HS-5 (cell line): ENCODE measurements at places on chromosomes 5 and 9.
A peak's percentile ranks its signal among the peaks of the same experiment; 100 is the strongest.

GRCh38 chr9:61665330-61665751 is 475.5 kb downstream of the SPATA31A7 start:
- no peak for DNase-seq

GRCh38 chr9:6667633-6668280 is 22.2 kb upstream of the GLDC start:
- no peak for DNase-seq

- no peak for DNase-seq
These were observed 26.8 kb upstream of the RASGEF1C start for GRCh38 chr5:180235846-180236245.

DNA sequence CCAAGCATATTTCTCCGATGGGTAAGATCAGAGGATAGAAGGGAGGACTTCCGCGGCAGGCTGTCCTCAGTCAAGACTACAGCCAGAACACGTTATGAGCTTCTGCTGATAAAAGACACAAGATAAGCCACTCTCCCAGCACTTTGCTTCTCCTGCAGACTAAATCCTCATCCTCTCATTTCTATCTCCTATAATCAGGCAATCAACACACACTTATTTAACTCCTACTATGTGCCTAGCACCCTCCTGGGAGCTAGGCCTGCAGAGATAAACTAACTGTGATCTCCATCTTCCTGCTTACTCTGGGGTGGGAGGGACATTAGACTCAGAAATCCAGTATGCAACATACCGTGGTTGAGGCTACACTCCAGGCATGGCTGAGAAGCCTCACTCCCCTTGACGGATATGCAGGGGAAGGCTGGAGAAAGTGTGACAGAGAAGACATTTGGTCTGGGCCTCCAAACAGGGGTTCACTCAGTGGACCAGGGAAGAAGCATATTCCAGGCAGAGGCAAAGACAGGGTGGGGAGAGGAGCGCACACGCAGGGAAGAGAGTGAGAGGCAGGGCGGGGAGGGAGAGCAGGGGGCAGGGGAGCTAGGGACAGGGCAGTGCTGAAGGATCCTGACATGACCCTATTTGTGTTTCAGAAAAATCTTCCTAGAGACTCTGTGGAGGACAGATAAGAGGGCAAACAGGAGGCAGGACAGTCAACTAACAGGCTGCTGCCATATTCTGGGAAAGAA is 274.1 kb downstream of the DENND1A start:
- no peak for DNase-seq

GRCh38 chr5:59799668-59800346 is 93.7 kb downstream of the PDE4D start:
- DNase-seq = peak; percentile 42

DNA sequence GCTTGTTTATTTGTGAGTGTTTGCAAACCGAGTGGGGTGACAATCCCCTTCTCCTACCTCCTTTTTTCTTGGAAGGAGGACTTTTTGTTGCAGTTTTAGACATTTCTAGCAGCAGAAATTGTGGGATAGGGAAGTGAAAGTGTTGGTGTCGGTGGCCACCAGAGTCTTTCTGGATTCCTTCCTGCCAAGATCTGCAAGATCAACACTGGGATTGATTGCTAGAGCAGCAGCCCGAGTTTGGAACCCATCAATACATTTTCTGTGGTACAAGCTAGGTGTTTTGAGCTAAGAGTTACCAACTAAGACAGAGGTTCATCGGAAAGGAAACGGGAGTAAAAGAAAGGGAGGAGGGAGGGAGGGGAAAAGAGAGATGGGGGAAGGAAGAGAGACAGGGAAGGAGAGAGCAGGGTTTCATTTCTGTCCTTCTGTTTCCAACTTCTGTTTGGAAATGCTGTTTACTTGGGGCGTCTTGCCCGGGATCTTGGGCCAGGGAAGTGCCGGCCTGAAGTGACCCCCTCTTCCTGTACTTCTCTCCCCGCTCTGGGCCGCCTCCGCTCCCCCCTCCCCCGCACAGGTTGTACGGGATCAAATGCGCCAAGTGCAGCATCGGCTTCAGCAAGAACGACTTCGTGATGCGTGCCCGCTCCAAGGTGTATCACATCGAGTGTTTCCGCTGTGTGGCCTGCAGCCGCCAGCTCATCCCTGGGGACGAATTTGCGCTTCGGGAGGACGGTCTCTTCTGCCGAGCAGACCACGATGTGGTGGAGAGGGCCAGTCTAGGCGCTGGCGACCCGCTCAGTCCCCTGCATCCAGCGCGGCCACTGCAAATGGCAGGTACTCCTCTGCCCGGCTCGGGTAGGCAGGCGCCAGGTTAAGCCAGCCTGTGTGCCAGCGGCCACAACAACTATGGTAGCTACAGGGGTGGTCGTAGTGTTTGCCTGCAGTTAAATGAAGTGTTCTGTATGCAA is 4.0 kb downstream of the ISL1 start:
- DNase-seq = no peak

DNA sequence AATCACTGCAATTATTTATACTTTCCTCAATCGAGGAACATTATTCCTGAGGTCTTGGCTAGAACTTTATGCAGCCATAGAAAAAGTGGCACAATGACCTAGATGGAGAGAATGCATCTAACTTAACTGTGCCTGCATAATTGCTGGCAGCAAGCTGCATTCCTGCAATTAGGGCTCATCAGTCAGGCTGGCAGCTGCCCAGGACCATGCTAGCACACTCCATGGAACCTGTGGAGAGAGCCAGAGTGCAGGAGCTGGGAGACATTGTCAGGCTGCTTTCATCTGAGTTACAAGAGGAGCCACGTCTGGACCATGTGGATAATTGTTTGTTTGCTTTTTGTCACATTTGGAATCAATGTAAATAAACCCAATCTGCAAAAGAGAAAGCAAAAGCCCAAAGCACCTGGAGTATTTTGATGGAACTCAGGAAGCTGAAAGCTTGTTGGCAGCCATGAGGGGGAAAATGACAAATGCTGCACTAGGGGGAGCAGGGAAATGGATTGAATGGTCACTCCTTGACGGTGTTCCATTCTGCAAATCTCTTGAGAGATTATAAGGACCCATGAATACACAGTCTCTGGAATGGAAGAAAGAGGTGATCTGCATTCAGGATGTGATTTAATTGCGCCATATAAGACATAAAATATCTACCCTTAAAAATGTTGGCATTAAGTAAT is 839.9 kb downstream of the MAT2B start:
- peak; percentile 39 for DNase-seq

DNA sequence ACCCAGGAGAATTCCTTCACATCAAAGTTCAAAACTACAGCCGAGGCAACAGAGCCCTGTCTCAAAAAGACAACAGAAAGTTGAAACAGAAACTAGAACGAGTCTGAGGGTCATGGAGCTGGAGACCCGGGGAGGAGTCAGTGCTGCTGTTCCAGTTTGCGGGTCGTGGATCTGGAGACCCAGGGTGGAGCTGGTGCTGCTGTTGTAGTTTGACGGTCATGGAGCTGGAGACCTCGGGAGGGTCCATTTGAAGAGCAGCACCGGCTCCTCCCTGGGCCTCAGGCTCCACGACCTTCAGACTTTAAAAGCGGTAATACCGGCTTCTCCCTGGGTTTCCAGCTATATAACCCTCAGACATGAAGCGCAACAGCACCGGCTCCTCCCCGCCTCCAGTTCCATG is 13.0 kb upstream of the LCN15 start:
- no peak for DNase-seq

DNA sequence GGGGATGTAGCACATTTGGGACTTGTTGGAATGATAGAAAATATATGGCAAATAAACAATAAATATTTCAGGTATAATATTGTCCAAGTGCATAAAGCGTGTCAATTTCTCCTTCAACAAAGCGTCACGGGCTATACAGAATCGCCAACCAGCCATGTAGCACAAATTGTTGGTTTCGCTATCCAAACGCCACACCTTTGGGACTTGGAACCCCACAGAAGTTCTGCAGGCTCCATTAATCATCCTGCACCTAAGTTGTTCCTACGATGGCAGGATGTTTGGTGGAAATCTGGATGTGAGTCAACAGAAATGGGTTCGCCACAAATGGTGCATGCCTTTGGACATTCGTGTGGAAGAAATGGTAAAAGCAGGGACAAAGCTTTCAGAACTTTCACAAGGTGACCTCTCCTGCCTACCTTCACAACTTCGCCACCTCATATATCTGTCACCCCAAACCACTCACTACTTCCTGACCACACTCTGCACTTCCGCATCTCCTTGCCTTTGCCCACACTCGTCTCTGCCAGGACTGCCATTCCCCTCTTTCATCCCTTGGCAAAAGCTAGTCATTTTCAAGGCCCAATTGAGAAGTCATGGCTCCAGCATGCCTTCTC is 95.7 kb downstream of the LHFPL2 start:
- no peak for DNase-seq

- no peak for DNase-seq
These were observed 714.2 kb upstream of the C9orf72 start for GRCh38 chr9:28287455-28287854.

GRCh38 chr9:128637656-128638055 is 19.0 kb downstream of the DYNC2I2 start:
- DNase-seq = no peak

DNA sequence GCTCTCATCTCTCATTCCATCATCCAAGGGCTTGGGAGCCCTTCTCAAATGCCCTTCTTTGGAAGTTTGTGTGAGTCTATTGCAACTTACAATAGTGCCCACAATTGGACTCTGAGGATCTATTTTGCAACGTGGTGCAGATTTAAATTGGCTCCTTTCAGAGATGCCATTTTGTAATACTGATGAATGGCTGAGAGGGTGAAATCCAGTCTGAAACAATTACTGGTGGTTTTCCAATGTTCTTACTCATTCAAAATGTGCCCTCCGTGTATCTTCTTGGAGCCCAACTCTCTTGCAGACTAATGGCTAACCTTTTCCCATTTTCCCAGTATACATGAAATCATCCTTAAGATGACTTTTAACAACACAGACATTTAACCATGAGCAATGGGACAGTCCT is 6.1 kb downstream of the ZNF462 start:
- no peak for DNase-seq

GRCh38 chr5:145104106-145104505 is 731.0 kb downstream of the PRELID2 start:
- no peak for DNase-seq

DNA sequence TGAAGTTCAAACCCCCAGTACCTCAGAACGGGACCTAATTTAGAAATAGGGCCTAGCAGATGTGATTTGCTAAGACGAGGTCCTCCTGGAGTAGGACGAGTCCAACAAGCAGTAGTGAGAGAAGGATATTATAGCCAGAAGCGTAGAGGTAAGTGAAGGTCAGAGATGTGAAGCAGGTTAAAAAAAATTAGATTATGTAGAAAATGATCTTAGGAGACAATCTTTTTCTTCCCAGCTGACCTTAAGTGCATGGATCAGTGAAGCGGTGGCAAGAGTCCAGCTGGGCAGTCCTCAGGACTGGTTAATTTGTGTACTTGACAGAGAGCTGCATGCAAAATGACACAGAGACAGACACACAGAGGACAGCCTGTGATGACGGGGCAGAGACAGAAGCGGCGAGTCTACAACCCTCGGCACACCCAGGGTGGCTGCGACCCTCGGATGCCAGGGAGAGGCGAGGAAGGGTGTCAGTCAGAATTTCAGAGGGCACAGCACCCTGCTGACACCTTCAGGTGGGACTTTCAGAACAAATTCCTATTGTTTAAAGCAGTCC is 131.4 kb upstream of the IRX4 start:
- no peak for DNase-seq

- no peak for DNase-seq
These were observed 7.4 kb upstream of the COL5A1 start for GRCh38 chr9:134634176-134634575.

DNA sequence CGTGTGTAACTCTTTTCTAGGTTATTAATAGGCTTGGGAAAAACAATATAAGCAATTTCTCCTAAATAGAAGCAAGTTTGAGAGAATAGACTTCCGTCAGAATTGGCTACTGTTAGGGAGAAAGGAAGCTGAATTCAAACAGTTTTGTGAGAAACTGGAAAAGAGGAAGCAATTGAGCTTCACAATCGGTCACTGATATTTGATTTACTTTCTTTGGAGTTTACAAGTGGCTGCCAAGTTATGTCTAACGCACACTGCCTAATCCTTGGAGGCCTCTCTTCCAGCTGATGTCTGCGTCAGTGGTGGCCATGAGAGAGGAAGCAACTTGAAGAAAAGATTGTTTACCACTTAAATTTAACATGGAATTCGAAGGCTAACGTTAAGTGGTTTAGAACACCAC is 319.5 kb downstream of the ADGRV1 start:
- DNase-seq = no peak

GRCh38 chr9:110095776-110096175 is 112.2 kb downstream of the C9orf152 start:
- DNase-seq = no peak

DNA sequence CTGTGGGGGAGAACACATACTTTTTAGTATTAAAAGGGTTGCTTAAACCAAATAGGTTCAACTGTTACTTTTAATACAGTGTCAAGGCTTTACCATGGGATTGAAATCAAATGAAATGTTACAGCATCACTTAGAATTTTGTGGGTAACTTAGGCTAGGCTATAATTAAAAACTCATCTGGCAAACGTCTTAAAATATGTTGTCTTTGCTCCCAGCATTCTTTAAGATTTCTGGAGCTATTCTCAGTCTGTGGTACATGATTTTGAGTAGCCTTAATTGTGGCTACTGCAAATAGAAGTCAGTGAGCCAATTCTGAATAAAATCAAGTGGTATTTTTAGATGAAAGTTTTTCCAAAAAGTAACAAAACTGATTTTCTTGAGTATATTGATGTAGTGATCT is 30.7 kb downstream of the UHRF2 start:
- no peak for DNase-seq

GRCh38 chr9:24552526-24553182 is 7.0 kb upstream of the IZUMO3 start:
- no peak for DNase-seq

- no peak for DNase-seq
These were observed 64.0 kb upstream of the ERBIN start for GRCh38 chr5:65862384-65862783.

DNA sequence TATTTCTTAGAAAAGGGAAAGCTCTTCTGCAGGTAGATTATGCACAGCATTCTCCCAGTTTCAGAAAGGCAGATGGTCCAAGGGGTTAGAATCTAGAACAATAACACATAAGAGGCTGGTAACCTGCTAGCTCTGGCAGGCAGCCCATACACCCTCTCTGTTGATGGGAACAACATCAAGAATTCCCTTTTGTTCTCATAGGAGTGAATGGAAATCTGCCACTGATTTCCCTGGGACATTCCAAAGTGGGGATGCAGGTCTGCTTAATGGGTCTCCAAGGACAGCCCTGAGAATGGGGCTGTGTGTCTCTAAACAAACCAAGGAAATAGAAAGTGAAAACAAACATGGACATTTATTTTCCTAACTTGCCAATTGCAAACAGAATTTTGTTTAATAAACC is 456.8 kb downstream of the EBF1 start:
- DNase-seq = no peak

DNA sequence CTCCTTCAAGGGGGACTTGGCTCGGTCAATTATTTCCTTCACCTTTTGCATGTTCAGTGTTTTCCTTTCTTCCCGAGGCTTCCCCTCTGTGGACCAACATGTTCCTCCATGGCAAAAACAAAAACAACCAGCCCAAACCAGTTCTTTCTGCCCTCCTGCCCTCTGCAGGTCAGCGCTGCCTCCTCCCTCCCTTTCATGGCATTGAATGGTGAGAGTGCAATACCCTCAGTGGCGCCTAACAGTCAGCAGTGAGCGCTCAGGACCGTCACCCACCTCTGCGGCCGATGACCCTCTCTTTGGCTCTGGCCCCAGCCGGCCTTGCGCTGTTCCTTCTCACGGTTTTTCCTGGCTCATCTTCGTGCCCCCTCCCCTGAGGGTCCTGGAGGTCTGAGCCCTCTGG is 34.4 kb upstream of the GNE start:
- DNase-seq = no peak
